ENCODE measurements at places on chromosomes 16 and 17. TPM values are rescaled to one million over a fixed set of nuclear protein-coding genes. Genes with fewer than 3 reads are reported as not detected.

DNA sequence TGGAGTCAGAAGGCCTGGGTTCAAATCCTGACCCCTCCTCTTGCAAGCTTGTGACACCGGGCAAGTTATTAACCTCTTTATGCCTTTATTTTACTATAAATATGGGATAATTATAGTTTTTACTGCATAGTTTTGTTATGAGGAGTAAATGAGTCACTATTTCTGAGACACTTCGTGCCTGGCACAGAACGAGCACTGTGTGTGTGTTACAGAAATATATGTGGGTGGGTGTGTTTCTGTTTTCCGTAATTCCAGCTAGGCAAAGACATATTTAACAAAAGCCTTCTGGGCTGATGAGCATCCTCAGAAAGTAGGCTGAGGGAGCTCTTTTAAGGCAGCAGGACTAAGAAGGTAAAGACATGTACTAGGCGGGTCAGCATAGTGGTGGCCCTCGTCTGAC, 417.9 kb downstream of the MAF start:
- DNase-seq: no peak

DNA sequence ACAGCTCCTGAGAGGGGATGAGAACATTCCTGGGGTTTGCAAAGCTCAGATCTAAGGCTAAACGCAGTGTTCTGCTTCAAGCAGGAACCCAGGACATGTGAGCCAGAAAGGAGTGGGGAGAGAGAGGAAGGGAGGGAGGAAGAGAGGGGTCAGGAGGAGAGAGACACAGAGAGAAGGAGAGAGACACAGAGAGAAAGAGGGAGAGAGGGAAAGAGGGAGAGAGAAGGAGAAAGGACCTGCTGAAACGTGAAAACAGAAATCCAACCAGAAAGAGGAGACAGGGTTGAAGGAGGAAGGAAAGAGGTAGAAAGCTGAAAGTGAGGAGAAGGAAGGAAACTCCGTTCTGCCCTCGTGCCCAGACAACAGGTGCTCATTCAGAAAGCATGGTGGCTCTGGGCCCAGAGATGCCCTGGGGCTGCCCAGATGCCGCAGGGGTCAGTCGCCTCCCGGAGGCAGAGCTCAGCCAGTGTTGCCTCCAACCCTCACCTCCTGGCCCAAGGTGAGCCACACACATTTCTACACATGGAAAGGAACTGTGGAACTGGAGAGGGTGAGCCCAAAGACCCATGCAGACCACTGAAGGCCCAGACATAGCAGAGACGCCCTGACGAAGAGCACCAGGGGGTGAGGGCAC, 49.0 kb upstream of the ENPP7 start:
- DNase-seq: no peak

AOC3 gene
- 82.9 TPM for total RNA-seq

- no peak for DNase-seq
Measured at GRCh38 chr16:82649766-82650165, 23.0 kb downstream of the CDH13 start.

TRPV3 gene
- total RNA-seq: 0.46 TPM

GRCh38 chr16:89410794-89411309, 79.5 kb downstream of the ANKRD11 start:
- peak; percentile 73 for DNase-seq

DNA sequence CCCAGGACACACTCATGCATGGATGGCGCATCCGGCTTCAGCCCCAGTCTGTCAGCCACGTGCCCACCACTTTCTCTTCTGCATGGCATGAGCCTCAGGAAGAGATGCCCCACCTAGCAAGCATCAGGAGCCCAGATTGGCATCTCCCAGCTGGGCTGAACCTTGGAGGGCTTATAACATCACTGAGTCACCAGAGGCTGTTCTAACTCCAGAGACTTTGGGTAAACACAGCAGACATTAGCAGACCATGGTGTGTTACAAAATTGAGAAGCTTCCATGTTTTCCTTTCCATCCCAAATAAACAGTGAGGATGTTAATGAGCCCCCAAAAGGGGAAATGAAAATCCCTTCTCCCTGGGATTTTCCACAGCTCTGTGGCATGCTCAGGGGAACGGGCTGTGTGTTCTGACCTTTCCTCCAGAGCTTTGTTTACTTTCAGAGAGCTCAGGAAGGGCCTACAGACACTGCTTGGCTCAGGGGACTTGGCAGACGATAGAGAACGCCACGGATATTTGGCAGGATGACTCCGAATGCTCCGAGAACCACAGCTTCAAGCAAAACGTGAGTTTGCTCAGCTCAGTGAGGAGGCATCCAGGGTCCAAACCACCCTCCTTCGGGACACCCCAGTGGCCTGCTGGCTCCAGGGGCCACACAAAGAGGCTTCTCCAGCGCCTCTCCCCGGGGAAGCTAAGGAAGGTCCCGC, 16.5 kb downstream of the GLP2R start:
- peak; percentile 93 for DNase-seq

TEX19 gene
- not detected for total RNA-seq

- no peak for DNase-seq
Measured at GRCh38 chr17:27868565-27868964, 24.6 kb downstream of the LYRM9 start.

DNA sequence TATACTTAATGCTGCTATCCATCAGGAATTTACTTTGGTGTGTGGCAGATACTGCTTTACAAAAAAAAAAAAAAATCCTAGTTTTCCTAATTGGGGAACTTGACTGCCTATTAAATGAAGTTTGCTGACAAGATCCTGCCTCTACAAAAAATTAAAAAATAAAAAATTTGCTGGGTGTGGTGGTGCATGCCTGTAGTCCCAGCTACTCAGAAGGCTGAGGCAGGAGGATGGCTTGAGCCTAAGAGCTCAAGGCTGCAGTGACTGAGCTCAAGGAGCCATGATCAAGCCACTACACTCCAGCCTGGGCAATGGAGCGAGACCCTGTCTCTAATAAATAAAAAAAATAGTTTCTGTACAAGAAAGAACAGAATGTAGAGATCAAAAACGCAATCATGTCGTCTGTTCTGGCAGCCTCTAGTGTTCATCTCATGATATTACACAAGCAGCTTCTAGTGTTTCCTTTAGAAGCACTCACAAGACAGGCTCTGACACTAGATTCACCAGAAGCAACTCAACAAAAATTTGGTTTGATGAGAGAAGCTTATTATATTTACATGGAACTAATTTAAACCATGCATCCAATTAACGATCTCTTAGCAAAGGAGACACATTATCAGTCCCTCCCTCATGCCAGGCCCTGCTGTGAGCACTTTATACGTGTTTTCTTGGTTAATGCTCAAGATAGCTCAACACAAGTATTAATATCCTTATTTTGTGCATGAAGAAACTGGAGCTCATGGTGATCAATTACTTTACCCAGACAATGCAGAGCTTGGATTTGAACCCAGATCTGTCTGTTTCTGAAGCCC, 6.8 kb upstream of the KRTAP17-1 start:
- DNase-seq: no peak

ATP5PD gene
- total RNA-seq: 110 TPM

DNA sequence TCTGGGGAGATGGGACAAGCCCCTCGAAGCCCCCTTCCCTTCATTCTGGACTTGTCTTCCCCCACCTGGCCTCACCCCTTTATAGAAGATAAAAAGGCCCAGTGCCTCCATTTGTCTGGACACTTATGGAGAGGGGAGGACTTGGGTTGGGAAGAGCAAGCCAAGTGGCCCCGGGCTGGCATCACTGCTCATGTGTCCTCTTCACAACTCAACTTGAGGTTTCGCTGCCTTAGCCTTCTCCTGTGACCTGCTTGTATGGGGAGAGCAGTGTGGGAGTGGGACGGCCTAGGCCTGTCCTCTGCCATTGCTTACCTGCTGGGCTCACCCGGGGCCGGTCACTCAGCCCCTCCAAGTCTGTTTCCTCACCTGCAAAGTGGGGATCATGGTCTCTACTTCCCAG, 1.4 kb downstream of the PAQR4 start:
- no peak for DNase-seq

DNA sequence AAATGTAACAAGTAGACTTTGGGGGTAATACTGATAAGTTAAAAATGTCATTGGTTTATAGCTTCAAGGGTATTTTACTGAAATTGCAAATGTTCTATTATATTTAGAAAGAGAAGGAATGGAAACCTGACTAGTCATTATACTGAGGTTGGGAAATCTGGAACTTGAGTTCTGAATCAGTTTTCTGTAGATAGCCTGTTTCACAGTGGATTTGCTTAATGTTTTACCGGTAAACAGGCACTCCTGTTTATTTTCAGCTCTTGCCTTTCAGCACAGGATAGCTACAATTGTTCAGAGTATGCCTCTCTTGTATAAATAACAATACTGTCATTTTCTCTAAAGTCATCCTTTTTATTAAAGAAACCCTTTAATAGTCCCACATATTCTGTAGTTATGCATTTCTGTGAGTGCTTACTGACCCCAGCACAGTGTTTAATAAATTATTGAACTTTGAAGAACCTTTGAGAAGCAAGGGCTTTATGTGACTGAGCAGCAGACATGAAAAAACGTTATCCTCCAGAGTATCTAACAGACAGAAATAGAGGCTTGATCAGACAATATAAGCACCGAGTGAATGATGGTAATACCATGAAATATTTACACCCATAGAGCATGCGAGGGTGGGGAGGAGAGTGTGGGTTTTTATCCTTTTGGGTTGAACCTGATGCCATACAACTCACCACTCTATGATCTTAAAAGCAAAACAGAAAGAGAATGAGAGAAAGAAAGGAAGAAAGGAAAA, 58.2 kb downstream of the FTO start:
- no peak for DNase-seq

RGS9 gene
- total RNA-seq: 10.6 TPM

DNA sequence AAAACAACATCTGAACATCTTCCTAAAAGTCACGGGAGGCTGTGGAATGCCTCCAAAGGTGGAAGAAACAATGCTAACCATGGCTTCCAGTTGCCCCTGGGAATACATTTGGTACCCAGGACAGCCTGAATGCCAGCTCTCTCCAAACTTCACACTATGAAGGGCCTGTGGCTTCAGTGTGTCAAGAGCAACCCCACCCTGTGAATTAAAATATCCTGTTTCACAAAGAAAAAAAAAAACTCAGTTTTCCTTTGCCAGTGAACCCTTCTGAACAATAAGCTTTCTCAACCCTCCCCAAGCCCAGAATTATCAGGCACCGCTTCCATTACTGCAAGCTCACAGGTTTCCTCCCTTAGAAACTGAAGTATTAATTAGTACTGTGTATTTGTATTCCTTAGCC, 69.8 kb downstream of the SLC39A11 start:
- no peak for DNase-seq

DNA sequence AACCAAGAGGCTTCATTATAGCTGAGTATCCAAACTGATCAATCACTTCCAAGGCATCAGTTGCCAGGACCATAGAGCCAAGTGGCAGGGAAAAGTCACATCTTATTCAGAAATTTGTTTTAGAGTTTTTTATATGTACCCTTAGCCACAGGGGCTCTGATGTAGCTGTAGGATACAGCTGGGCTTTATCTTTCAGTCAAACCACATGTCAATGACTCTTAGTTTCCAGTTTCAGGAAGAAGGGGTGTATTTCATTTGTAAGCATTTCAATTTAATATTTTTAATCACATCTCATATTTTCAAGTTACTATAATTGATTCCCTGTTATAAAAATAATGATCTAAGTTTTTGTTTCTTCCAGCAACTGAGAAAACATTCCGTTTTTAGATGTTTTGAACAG, 2.9 kb upstream of the FLCN start:
- no peak for DNase-seq

DNA sequence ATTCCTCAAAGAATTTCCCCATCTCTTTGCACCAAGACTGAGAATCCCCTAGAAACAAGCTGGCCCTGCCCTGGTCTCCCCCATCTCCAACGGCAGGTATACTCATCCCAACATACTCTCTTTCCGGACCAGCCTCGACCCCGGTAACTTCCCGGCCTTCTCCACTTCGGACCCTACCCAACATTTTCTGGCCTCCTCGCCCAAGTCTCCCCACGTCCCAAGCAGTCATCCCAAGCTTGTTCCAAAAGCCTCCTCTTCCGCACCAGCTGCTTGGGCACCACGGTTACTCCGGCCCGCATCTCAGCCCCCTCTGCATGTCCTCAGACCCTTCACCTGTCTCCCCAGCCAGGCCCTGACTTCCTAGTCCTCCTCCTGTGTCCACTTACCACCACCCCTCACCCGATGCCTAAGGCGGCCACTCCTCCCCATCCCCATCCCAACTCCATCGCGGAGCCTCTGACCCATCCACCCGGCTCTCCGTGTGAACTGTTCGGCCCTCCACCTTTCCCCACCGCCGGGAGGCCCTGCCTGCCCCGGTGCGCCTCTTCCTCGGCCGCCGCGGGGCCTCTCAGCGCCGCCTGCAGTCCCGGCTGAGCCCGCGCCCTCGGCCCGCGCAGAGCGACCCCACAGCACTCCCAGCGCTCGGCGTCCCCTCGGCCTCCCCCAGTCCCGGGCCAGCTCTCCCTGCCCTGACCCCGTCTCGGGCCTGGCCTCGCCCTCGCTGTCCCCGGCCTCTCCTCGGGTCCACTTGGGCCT, 994 bp downstream of the PITPNA start:
- DNase-seq: peak; percentile 48

- DNase-seq: no peak
Measured at GRCh38 chr17:7839876-7840261, 5.9 kb downstream of the KDM6B start.

PITPNM3 gene
- 12.6 TPM for total RNA-seq

PIMREG gene
- 3.0 TPM for total RNA-seq

- DNase-seq: no peak
Measured at GRCh38 chr16:85384833-85385462, 228.2 kb upstream of the GSE1 start.

- DNase-seq: no peak
Measured at GRCh38 chr17:4472286-4472685, 26.4 kb upstream of the SPNS2 start.

- DNase-seq: no peak
Measured at GRCh38 chr17:69969897-69970296, 105.1 kb upstream of the KCNJ16 start.

DNA sequence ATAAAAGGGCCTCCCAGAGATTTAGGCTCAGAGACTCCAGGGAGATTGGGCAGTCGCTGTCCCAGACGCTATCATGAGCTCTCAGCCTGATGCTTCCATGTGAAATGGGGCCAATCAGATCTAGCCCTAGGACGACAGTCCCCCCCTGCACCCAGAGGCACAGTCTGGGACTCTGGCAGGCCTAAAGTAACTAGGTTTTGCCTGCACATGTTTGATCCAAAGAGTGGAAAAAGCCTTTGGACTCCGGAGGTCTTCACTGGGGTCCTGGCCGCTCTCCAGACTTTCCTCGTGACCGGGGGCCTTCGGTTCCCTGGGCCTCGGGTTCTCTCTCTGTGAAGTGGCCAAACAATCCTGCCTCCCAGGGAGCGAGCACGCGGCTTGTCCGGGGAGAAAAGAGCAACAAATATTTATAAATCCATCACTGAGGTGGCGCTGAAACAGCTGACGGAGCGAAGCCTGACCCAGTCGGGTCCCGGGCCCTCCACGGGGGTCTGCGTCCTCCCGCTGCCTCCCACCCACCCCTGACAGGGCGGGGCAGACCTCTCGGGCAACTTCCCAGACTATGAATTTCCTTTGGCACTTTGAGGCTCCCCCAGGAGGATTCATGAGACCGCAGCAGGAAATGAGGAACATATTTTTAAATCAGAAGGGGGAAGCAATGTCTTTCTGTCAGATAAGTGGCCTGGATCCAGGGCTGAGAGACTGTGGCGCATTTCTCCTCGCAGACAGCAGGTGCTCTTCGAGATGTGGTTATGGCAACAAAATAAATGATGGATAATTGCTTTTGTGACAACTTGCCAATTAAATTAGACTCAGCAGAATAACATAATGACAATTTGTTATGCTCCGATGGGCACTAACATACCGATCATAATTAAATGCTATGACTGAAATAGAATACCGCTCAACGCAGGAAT, 38.9 kb downstream of the MRPS23 start:
- DNase-seq: peak; percentile 99

Data from lung (tissue), 17 donors.